Metanephros (tissue), 2 donors: ENCODE measurements at places on chromosomes 3 and 15. TPM values are rescaled to one million over a fixed set of nuclear protein-coding genes. Genes with fewer than 3 reads are reported as not detected.

The SCAANT1 gene
- total RNA-seq = not detected

The FBXO40 gene
- total RNA-seq = 1.5 TPM

The CLRN1 gene
- not detected for total RNA-seq

The MAP1A gene
- total RNA-seq = 7.2 TPM

The ZNF662 gene
- 16.9 TPM for total RNA-seq

The RASL12 gene
- total RNA-seq = 12.6 TPM

The BRPF1 gene
- total RNA-seq = 17.2 TPM

The C3orf49 gene
- total RNA-seq = not detected

The CMTM8 gene
- 7.5 TPM for total RNA-seq

The AP3B2 gene
- total RNA-seq = 2.1 TPM

The ALDH1A3 gene
- total RNA-seq = 8.0 TPM

The TNIK gene
- 14.9 TPM for total RNA-seq

The LRRC2 gene
- 4.1 TPM for total RNA-seq

The UBL7 gene
- 36.9 TPM for total RNA-seq

The CHL1 gene
- 23.9 TPM for total RNA-seq

The CACNA1D gene
- 47.9 TPM for total RNA-seq

The PIF1 gene
- total RNA-seq = 9.1 TPM

The NR2F2 gene
- 184 TPM for total RNA-seq

The CILP gene
- total RNA-seq = 9.8 TPM

The DNASE1L3 gene
- total RNA-seq = 10.0 TPM

The NUSAP1 gene
- 89.6 TPM for total RNA-seq

The SH3GL3 gene
- 4.3 TPM for total RNA-seq

The NANOGP8 gene
- total RNA-seq = 1.7 TPM

The P2RY12 gene
- 2.5 TPM for total RNA-seq

The GOLGA6L4 gene
- total RNA-seq = 3.0 TPM

The GDPGP1 gene
- 8.3 TPM for total RNA-seq

The MAPKBP1 gene
- total RNA-seq = 25.4 TPM

The ZNF502 gene
- 8.0 TPM for total RNA-seq
